Activated CD8-positive, alpha-beta T cell treated with anti-CD3 and anti-CD28 coated beads, Interleukin-2, amount 10 ng/mL, durations not matched to agents 7 days and 5 days (primary cell): ENCODE measurements at places on chromosomes 6 and 20. TPM values are rescaled to one million over a fixed set of nuclear protein-coding genes. Genes with fewer than 3 reads are reported as not detected.

- DNase-seq: no peak
Observed at GRCh38 chr20:16360668-16361067, 212.6 kb downstream of the KIF16B start.

DNA sequence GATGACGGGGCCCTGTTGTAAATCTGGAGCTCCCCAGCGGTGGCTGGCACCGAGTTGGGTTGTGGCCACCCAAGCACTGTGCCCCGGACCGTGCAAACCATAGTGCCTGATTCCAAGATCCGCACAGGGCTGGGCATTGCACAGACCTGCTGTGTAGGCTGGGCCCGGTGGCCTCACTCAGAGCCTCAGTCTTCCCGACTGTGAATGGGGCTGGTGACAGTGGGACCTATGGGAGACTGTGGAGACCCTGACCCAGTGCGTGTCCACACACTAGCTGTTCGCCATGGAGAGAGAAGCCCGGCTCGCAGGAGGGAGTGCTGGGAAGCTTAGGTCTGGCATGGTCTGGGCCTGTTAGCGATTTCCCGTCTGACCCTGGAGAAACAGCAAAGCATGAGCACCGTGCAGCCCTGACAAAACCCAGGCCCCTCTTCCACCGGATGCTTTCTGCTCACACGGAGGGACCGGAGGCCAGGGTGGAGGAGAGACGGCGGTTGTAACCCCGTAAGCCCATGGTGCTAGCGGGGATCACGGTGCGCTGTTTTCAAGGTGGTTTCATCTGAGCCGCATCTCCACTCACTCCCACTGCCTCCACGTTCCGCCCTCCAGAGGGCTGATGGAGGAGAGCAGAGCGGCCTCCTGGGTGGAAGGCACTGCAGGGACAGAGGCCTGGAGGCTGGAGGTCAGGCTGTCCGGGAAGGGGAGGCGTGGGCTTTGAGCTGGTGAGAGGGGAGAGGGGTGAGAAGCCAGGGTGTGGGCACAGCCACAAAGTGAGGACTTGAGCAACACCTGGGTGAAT, 52.2 kb downstream of the SRC start:
- no peak for DNase-seq

- DNase-seq: no peak
Observed at GRCh38 chr6:80540700-80541099, 434.2 kb downstream of the BCKDHB start.

GRCh38 chr6:3913077-3913957, 64.1 kb downstream of the FAM50B start:
- DNase-seq: no peak

DNA sequence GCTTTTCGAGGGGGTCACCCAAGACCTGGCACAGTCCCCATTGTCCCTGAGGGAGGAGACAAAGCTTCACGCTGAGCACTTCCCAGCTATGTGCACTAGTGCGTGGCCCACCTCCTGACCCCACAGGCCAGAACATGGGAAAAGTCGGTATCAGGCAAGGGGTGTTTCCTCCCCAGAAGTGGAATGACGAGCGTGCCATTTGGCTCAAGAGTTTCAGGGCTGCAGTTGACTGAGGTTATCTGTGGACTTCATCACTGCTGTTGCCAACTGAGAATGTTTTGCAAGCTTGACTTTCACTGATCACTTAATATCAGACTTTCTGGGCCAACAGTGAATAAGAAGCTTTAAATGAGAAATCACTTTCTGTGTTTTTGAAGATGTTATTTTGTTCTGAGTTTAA, 137.0 kb upstream of the AFDN start:
- no peak for DNase-seq

GRCh38 chr6:67121115-67121514, 1414.1 kb upstream of the EYS start:
- DNase-seq: no peak

GRCh38 chr20:57600320-57601210, 19.7 kb downstream of the ZBP1 start:
- no peak for DNase-seq

DNA sequence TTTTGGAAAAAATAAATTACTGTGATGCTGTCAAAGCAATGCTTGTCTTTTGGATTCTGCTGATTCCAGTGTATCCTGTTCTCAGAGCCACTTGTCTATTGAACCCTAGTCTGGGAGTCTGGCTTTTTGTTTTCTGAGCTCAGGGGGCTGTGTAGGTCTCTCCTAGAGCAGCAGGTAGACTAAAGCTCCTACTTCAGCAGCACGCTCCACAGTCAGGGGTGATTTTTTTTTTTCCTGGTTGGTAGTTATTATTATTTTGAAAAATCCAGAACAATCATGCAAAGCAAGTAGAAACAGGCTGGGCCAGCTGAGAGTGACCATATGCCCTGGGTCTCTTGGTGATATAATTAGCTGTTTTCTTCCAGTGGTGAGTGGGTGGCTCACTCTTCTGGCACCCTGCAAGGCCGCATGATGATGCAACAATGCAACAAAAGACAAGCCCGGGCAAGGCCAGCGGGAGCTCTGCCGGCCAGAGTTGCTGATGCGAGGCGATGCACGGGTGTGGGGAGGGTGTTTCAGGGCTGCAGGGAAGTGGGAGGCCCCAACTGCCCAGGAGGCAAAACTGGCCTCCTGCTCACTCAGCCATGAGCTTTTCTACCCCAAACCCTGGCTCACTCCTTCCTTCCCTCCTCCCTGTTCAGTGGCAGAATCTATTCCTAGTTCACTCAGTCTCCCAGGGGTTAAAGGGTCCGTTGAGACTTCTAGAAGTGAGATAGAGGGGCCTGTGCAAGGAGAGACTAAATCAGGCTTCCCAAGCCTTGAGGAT, 11.5 kb upstream of the CDKN1A start:
- no peak for DNase-seq

DNA sequence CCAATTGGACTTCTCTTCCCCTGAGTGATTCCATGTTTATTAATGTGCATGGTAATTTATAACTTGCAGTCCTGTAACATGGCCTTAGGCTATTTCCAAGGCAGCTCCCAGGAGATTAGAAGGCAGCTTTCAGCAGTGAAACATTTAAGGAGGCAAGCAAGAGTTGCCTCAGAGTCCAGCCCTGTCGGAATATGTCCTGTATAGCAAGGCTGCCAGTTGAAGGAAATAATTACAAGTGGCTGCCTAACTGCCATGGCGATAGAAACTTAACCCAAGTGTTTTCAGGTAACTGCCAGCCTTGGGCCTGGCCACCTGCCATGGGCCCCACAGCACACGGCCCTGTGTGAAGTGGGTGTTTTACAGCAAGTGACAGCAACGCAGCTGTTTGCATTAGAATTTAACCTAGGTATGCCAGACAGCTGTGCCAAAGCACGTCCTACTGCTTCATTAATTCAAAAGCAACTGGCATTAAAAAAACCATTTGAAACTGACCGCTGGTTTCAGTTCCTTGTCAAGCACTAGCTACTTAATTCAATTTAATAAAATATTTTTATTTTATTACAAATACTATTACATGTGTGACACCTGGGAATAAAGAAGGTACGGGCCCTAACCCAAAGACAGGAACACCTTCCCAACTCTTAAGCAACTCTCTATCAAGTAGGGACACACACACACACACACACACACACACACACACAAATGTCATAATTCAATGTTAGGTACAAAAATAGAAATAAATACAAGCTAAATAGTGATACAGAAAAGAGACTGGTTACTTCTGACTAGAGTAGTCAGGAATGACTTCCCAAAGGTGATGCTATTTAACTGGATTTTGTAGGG, 151.8 kb upstream of the HEY2 start:
- DNase-seq: no peak

The ANGPT4 gene
- not detected for total RNA-seq

The SYCP2 gene
- total RNA-seq: 6.5 TPM

The SGK2 gene
- total RNA-seq: 0.10 TPM

The CSE1L gene
- total RNA-seq: 102 TPM

The CUTA gene
- 187 TPM for total RNA-seq
